ENCODE measurements at places on chromosomes 3 and 15. TPM values are rescaled to one million over a fixed set of nuclear protein-coding genes. Genes with fewer than 3 reads are reported as not detected.

HIGD2B gene
- total RNA-seq = not detected

ALPK3 gene
- 64.6 TPM for total RNA-seq

DYNLT2B gene
- 1.8 TPM for total RNA-seq

SYNPR gene
- not detected for total RNA-seq

TMEM212 gene
- not detected for total RNA-seq
